ENCODE measurements at places on chromosomes 5 and 9.

DNA sequence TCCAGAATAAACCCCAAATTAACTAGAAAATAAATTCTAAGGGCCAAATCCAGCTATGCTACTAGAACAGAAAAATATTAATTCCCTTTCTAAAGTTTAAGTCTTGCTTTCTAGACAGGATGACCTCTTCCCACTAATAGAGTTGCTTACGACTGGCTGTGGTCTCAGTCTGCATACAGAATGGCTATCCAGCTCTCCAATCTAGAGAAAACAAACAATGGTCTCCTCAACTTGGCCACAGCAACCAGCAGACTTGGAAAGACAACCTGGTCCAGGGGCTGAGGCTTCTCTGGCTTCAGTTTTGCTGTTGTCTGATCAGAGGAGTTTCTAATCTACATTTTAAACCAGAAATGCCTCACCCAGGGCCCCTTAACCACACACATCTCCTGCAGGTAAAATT, 28.9 kb downstream of the RASEF start:
- no peak for DNase-seq

DNA sequence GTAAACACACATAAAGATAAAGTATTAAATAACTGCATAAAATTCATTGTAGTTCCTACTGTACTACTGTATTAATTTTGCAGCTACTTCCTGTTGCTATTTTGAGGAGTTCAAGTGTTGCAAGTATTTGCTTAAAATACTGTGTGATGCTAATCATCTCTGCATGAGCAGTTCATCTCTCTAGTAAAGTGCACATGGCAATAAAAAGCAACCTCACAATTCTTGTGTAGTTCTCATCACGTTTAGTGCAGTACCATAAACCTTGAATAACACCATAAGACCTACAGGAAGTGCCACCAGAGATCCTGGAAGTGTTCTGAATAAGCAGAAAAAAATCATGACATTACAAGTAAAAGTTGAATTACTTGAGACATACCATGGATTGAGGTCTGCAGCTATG, 34.6 kb downstream of the CPLANE1 start:
- DNase-seq: no peak

DNA sequence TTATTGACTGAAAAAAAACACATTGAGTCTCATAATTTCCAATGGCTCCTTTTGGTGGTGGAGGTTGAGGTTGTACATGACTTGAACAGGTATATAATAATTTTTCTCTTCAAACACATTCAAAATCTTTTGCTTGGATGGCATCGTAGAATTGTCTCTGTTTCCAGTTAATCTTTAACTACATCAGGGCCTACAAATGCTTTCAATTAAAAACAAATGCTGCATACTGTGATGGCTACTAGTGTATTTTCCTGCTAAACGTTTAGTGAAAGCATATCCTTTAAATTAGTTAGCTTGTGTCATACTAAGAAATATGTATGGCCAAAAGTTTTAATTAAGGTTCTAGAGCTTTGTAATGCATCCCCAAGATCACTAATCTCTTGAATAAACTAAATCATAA, 313.8 kb downstream of the SLF1 start:
- DNase-seq: no peak

DNA sequence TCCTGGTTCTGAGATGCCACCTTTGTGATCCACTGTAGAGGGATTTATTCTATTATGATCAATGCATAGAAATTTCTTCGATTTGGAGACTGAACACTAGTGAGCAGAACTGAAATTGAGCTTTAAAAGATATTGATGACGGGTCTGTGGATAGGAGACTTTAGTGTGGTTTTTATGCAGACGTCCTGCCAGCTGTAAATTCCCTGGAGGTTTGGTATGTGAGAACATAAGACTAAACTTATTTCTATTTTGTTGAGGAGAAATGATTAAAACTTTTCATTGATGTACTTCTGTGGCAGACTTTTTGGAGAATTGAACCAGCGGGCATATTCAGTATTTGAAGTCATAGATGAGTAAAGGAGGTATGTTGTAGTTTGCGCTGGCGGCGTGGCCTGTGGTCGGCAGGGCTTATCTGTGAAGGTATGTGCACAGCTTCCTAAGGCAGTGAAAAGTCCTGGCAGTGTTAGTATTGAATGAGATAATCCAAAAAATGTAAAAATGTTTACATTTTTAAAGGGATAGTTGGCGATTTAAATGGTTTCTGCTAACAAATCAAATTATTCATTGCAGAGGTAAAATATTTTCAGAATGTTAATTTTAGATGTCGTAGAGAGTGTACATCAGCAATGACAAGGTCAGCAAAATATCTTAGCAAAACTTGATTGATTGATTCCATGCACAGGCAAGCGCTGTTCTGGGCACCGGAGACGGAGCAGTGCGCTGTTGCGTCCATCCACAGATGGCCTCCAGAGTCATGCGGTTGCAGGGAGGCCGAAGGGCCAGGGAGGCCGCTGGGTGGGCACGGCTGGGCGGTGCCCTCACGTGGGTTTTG, 20.4 kb downstream of the TENT4A start:
- DNase-seq: no peak

DNA sequence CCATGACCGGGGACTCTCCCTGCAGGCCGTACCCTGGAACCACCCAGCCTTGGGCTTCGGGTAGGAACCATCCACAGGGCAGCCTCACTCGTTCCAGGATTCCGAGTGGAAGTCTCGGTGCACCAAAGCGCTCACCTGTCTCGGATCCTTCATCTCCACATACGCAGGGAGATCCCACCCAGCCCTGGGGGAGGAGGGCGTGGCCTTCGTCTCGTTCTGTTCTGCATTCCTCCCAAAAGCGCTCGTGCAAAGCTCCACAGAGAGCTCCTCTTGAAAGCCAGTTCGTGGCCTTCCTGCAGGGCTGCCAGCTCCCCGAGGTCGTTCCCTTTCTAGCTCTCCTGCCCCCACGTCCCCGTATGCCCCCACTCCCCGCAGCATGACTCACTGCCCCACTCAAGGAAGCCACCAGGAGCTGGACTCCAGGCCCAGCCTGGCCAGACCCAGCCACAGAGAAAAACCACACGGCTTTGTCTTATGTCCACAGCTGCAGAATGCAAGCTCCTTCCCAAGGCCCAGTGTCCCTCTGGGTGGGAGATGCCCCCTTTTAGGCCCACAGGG, 65.0 kb upstream of the SARDH start:
- DNase-seq: no peak

- DNase-seq: no peak
Observed at GRCh38 chr5:522116-522515, 2.1 kb downstream of the SLC9A3 start.

- no peak for DNase-seq
Observed at GRCh38 chr9:27428551-27428950, 95.5 kb upstream of the IFNK start.

DNA sequence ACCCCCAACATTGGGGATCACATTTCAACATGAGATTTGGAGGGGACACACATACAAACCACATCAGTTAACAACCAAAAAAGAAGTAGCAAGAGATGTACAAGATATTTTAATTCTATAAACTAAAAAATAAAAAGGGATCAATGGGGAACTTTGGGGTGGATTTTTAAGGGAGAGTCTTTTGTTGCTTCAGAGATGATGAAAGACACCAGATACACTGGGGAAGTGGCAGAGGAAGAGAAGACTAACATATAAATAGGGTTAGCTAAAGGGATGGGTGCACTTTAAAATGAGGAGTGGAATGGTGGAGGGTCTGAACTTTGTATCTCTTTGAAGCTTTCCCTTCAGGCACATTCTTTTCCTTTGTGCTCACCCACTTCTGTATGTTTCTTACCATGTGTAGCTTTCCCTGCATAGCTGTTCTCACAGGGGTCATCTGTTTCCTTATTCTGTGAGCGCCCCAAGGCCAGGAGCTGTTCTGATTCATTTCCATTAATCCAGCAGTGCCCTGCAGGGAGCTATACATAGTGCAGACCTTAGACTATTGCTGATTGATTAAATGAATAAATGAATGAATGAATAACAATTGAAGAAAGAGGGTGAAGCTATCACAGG, 531.6 kb upstream of the KLF4 start:
- DNase-seq: no peak

DNA sequence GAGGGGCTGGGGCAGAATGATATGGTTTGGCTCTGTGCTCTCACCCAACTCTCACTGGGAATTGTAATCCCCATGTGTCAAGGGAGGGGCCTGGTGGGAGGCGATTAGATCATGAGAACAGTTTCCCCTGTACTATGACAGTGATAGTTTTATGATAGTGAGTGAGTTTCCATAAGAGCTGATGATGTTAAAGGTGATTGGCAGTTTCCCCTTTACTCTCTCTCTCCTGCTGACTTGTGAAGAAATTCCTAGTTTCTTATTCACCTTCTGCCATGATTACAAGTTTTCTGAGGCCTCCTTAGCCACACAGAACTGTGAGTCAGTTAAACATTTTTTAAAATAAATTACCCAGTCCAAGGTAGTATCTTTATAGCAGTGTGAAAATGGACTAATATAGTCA, 120.4 kb upstream of the CDH9 start:
- no peak for DNase-seq

DNA sequence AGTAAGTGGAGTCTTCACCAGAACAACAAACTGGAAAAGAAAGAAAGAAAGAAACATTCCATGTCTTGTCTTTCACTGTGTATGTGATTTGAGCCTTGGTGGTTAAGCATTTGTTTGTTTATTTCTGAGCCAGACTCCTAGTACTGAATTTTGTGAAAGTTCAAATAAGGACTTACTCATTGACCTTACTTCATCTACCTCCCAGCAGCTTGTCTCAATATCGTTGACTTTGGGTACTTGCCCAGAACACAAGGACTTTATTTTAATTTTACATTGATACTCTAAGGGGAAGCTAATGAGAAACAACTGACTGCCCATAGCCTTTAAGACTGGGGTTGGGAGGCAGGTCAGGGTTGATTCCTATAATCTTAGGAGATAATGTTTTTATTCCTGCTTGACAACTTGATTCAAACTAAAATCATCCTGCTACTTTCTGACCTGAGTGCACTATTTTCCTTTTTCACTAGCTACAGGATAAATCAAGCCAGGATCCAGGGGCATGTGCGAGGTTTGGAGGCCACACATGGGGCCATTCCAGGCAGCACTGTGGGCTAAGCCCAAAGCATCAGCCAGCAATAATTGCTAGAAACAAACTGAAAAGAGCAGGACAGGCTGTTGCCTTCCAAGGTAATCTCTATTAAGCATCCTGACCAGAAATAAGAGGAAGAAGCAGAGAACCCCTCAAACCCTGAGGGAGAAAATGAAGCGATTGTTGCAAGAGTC, 138.9 kb upstream of the RUSC2 start:
- no peak for DNase-seq

DNA sequence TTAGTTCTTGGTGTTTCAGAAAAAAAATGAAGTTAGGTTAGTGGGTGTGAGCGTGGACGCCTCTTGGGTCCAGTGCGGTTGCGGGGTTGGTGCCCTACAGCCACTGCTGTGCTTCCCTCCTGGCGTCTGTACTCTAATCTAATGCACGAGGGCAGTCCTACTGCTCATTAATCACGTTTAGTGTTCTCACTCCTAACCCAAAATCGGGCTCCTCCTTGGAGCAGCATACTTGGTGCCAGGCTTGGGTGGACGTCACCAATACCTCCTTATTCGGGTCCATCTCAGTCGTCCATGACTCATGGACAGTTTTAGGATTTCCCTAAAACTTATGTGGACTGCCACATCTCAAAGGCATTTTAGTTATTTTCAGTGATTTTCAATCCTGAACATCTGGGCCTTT, 41.6 kb downstream of the TRIO start:
- DNase-seq: no peak

GRCh38 chr5:92640340-92640739, 940.7 kb downstream of the NR2F1-AS1 start:
- no peak for DNase-seq

- no peak for DNase-seq
Observed at GRCh38 chr9:35660966-35661415, 2.9 kb downstream of the CCDC107 start.

DNA sequence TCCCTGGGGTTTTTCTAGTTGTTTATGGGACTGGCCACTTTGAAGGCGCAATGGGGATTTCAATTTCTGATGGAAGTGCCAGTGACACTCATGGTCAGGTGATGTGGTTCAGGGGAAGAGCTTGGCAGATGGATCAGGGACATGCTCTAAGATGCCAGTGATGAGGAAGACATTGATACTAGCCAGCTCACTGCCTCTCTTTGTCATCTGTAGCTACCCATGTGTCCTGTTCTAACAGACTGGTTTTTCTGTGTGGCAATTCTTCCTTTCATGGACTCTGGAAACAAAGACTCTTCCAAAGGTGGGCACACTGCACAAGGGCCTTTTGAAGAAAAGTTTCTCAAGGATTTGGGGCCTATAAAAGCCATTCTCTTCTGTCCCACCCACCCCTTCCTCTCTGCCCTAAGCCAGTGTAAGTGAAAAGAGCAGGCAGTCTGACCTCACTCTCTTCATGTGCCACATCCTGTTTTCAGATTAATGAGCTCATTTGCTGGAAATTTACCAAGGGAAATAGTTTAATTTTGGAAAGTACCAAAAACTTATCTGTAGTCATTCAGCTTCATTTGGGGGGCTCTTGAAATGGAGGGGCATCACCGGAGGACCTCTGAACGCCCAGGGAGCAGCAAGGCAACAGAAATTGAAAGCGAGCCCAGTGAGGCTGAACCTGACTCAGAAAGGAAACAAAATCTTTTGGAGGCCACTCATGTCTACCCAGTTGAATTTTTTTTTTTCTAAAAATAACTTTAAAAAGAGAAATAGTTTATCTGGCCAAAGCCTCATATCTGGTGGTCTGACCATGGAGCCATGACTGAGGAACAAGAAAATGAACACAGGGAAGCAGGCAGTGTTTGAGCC, 4.9 kb upstream of the TRAF1 start:
- peak; percentile 46 for DNase-seq

- no peak for DNase-seq
Observed at GRCh38 chr9:16625161-16625631, 245.3 kb downstream of the BNC2 start.

DNA sequence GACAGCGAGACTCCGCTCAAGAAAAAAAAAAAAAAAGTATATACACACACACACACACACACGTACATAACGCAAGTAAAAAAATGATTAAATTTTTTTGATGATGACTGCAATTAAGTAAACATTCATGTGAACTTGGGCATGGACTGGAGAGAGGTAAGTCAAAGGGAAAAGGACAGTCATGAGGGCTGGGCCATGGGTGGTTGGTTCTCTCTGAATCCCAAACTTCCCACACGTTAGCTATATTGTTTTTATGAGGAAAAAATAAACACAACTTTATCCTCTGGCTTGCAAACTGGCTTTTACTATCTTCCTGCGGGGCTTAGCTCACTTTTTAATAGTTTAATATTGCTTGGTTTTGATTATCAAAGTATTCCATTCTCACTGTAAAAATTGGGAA, 53.7 kb downstream of the GOLM1 start:
- DNase-seq: no peak

DNA sequence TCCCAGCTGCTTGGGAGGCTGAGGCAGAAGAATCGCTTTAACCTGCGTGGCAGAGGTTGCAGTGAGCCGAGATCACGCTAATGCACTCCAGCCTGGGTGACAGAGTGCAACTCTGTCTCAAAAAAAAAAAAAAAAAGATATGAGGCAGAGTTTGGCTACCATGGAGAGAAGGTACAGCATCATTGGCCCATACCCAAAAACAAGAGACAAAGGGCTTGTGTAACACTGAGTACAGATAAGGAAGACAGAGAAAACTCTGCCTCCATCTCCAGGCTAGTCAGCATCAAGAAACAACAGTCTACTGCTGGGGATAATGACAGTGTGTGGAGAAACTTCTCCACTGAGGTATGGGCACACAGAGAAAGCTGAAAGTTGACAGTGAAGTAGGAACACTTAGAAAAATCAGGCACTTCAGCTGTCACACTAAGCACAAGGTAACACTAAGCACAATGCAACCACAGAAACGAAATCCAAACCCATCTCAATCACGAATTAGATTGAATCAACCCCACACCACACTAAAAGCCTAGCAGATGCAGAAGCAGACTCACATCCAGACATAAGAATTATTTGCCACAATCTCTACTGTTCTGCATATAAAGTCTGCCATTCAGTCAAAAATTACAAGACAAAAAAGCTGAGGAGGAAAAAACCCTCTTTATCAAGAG, 10.5 kb downstream of the PJA2 start:
- no peak for DNase-seq

All from GM18507 (cell line).